ENCODE measurements at places on chromosomes 1 and 21. TPM values are rescaled to one million over a fixed set of nuclear protein-coding genes. Genes with fewer than 3 reads are reported as not detected.

FAM229A gene
- 1.7 TPM for total RNA-seq

PGLYRP3 gene
- not detected for total RNA-seq

FCMR gene
- 0.65 TPM for total RNA-seq

OR2T33 gene
- total RNA-seq, result not detected

OR2G6 gene
- not detected for total RNA-seq

TFF3 gene
- total RNA-seq, result 1.0 TPM

NFASC gene
- total RNA-seq, result 0.29 TPM

CORT gene
- not detected for total RNA-seq

DNA sequence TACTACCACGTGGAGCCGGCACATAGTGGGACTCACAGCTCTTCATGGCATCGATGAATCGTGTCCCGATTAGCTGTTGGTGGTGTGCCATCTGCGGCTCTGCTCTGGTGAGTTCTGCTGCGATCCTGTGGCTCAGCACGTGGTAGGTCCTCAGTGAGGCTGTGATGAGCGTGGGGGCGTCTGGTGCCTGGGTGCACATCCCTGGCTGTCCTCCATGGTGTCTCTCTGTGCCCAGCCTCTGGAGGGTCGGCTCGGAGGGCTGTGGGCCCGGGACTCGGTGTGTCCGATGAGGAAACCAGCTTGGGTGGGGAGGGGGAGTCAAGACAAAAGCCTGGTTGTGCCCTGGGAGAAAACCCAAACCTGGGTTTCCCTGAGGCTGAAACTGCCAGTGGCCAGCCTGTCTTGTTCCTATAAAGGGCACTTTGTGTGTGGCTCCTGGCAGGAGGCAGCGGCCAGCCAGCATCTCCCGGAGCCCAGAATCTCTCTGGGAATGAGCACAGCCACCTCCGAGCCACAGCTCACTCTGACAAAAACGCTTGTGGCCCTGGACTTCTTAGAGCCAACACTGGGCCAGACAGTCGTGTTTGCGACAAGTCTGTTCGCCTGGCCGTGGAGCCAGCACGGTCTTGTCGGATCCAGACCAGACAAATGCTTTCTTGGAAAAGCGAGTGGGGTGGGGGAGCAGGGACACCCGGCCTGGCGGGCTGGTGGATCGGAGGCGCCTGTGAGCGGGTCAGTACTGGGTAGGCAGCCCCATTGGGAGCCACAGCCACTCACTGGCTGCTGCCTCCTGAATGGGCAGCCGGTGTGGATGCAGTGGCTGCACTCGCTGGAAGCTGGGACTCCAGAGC lies 31.8 kb downstream of the SPSB1 start:
- DNase-seq, result no peak

DNA sequence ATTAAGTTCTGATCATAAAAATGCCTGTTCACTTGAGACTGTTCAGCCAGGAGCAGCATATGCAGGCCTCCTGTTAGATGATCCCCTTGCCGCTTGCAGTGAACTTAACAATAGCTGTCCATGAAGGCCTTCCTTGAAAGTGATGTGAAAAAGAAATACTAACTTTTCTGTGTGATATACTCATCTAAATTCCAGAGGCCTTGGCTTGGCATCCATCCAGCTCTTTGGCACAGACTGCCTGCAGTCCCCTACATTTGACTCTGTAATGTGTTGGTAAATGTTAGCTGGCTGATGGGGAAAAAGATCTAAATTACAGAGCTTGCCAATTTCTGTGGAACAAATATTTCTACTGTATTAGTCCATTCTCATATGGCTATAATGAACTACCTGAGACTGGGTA lies 73.7 kb downstream of the KCNK2 start:
- no peak for DNase-seq

DNA sequence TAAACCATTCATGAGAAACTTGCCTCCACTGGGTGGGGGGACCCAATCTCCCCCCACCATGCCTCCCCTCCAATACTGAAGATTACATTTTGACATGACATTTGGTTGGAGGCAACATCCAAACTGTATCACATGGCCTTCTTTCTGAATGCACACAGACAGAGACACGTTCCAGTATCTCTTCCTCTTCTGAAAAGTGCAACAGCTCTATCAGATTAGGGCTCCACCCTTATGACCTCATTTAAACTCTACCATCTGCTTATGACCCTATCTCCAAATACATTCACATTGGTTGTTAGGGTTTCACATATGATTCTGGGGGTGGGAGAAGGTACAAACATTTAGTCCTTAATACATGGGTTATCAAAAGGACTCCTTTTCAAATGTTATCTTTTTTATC lies 481.8 kb upstream of the NFIA start:
- DNase-seq, result no peak

DNA sequence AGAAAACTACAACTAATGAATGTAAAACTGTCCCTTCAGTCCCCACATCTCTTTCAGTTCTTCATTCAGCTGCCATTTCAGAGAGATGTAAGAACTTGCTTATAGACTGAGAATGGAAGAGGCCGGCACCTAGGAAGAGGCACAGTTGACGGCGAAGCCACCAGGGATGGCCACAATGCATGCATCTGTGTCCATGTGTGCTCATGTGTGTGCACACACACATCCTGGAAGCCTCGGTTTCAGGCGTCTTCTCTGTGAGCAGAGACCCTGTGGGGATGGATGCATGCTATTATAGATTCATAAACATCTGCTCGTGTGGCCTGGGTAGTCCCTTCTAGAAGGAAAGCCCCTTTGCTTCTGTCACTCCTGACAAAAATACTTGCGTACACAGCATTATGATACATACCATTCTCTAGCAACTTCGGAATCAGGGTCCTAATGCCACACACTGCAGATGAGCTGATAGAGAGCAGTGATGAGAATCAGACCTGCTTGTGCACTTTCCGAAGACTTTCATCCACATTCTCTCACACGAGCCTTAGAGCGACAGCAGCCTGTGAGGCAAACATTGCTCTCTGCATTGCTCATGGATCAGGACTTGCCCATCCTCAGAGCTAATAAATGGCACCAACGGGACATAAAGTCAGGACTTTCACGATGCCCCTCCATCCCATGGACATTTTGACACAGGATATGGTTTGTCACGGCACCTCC lies 12.4 kb upstream of the GPR61 start:
- no peak for DNase-seq

DNA sequence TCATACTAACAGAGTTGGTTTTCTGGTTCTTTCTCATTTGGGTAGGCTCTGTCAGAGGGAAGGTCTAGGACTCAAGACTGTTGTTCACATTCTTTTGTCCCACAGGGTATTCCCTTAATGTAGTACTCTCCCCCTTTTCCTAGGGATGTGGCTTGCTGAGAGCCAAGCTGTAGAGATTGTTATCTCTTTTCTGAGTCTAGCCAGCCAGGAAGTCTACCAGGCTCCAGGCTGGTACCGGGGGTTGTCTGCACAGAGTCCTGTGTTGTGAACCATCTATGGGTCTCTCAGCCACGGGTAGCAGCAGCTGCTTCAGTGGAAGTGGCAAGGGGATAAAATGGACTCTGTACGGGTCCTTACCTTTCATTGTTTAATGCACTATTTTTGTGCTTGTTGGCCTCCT lies 226.4 kb downstream of the LBR start:
- no peak for DNase-seq

- no peak for DNase-seq
These were observed 790 bp downstream of the RPS8 start for GRCh38 chr1:44775930-44776729.

- no peak for DNase-seq
These were observed 19.5 kb downstream of the UBASH3A start for GRCh38 chr21:42423197-42423675.

- DNase-seq, result no peak
These were observed 19.0 kb downstream of the GNG12 start for GRCh38 chr1:67814121-67814772.
